ENCODE measurements at places on chromosomes 16 and 17.

DNA sequence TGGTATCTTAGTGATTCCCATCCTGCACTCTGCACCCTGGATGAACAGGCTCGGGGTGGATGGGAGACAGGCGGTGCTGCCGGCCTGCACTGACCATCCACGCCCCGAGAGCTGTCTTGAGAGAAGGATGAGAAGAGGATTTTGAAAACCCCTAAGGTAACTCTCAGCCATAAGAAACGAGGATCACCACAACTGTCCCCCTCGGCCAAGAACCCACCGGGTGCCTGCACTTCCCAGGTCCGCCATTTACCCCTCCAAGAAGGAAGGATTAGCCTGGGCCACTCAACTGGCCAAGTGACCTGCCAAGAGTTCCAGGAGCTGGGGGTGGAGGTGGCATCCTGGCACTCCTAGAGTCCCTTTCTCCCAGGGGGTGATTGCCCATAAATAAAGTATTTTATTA is 302.4 kb upstream of the TNRC6C start:
- DNase-seq: no peak

DNA sequence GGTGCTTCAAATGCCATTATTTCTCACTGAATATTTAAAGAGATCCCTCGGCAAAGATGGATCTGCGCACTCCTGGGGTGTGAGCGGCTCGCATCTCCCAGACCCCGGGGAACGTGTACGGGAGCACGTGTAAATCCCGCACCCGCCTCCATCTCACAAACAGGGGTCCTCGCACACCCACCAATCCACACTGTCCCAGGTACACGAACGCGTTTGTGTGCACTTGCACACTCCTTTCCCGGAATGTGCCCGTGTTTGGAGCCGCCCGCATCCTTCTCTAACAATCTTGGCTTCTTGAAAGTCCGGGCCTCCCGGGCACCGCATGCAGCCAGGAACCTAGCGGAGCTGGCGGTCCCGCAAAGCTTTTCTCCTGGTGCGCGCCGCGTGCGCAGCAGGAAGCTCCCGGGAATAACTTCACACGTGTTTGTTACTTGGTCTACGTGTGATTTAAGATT is 2.5 kb upstream of the SALL1 start:
- no peak for DNase-seq

GRCh38 chr17:66343531-66344078 is 41.2 kb downstream of the PRKCA start:
- DNase-seq: no peak

GRCh38 chr17:50661795-50662391 is 27.2 kb downstream of the ABCC3 start:
- DNase-seq: peak; percentile 78

GRCh38 chr17:48037036-48037837 is at the start of gene COPZ2:
TSS of gene COPZ2 (minus strand) at chr17:48037797. CDS start at chr17:48037777, 20 bp downstream.
- peak; percentile 75 for DNase-seq

DNA sequence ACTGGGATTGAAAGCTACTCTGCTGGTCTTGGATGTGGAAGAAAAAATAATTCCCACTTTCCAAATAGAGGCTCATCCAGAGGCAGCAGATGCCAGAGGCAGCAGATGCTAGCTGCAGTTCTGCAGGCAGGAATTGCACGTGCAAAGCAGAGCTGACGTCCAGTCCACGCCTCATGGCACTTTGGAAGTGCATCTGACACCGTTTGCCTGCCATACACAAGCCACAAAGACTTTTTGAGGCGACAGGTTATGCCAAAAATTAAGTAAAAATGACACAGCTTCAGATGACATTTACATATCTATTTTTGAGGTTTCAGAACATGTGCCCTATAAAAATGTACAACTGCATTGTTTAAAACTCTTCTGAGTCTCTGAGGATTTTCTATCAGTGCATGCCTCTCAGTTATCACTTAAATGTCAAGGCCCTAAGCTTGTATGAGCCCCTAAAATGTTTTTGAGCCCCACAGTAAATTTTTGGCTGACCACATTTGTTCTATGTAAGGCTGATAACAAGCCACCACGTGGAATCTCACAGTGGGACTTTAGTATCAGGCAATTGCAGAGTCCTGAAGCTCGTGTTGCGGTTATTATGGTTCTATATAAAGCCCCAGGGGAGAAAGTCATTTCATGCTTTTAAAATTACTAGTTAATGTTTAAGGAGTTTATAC is 239.2 kb downstream of the PRKCA start:
- DNase-seq: no peak

DNA sequence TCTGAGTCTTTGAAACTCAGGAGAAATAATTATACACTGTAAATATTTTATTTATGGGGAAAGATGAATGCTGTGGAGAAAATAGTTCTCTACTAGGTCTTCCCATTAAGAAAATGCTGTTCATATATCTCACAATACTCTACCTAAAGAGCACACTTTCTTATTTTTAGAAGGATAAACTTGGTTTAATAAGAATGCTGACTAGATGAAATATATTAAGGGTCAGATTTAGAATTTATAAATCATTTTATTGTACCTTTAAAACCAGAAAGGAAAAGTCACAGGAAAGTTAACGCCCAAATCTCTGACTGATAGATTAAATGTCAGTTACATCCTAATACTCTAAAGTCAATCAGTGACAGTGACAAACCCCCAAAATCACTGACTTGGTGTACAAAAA is 48.7 kb downstream of the SLC6A4 start:
- no peak for DNase-seq

DNA sequence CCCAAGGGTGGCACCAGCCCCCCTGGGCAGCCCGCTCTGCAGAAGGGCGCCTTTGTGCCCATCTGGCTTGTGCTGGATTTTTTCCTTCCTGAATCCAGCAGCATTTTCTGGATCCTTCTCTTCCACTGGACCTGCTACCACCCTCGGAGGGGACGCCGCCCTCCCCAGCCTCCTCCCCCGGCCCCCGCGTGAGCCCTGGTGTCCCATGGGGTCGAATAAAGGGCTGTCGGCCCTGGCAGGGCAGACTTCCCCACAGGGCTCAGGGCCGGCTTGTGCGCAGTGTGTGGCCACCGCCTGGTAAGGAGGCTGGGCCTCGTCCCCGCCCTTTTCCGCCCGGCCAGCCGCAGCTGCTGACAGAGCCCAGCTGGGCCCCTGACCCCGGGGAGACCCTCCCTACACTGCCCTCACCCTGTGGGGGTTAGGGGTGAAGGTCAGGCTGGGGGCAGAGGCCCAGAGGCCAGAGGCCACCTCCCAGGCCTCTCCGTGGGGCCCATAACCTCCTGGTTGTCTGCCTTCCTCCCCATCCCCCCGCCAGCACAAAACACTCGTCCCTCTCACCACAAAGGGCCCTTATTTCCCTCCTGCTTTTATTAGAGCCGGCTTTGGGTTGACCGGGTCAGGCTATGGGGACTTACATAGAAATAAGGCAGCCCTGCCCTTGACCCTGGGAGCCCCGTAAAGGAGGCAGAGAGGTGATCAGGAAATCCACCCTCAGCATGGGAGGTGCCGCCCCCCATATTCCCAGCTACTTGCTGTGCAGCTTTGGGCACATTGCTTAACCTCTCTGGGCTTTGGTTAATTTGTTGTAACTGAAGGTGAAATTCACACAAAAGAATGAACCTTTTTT is 179.3 kb upstream of the CIBAR2 start:
- DNase-seq: no peak

DNA sequence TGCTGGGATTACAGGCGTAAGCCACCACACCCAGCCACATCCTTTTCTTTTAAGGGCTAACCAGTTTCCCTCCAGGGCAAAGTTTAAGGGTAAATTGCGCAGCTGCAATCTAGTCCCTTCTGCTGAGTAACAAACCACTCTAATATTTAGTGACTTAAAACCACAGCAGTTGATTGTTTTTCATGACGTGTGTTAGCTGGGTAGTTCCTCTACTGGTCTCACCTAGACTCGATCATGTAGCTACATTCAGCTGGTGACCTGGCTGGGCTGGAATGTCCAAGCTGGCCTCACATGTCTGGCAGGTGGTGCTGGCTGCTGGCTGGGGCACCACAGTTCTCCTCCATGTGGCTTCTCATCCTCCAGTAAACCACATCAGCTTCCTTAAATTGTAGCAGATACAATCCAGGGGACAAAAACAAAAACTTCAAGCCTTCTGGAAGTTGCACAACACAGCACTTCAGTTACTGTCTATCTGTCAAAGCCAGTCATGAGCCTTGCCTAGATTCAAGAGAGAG is 75.5 kb downstream of the GPRC5B start:
- DNase-seq: no peak

GRCh38 chr16:1113489-1113888 is 17.4 kb upstream of the C1QTNF8 start:
- no peak for DNase-seq
